Large intestine (tissue), 12 donors: ENCODE measurements at places on chromosomes 7 and 10. TPM values are rescaled to one million over a fixed set of nuclear protein-coding genes. Genes with fewer than 3 reads are reported as not detected.

FANK1 gene
- polyA plus RNA-seq = 5.0 TPM

CTAGE4 gene
- polyA plus RNA-seq = 18.7 TPM

NACAD gene
- 7.2 TPM for polyA plus RNA-seq

SPACDR gene
- polyA plus RNA-seq = 1.4 TPM

ANKRD30A gene
- polyA plus RNA-seq = 0.01 TPM

AKR1B15 gene
- 0.22 TPM for polyA plus RNA-seq
